Activated CD4-positive, alpha-beta memory T cell treated with anti-CD3 and anti-CD28 coated beads, Interleukin-2, amount 10 ng/mL, durations not matched to agents 7 days and 5 days (primary cell): ENCODE measurements at places on chromosomes 11 and 22. TPM values are rescaled to one million over a fixed set of nuclear protein-coding genes. Genes with fewer than 3 reads are reported as not detected.

EHF gene
- total RNA-seq = not detected

PPP2R5B gene
- total RNA-seq = 21.1 TPM

KRTAP5-11 gene
- total RNA-seq = not detected

P4HA3 gene
- total RNA-seq = not detected

APOL5 gene
- total RNA-seq = not detected

ME3 gene
- 0.83 TPM for total RNA-seq

RFPL1 gene
- total RNA-seq = not detected

NCR3LG1 gene
- total RNA-seq = 0.15 TPM

TTC28 gene
- 0.93 TPM for total RNA-seq

MS4A14 gene
- total RNA-seq = not detected

OR51G1 gene
- total RNA-seq = not detected

OR5P2 gene
- not detected for total RNA-seq

CHCHD10 gene
- total RNA-seq = 62.4 TPM

ROBO4 gene
- not detected for total RNA-seq

ELFN2 gene
- 0.38 TPM for total RNA-seq

TMEM191C gene
- 1.4 TPM for total RNA-seq

KRTAP5-5 gene
- not detected for total RNA-seq

SMTNL1 gene
- total RNA-seq = not detected

SCGB1A1 gene
- not detected for total RNA-seq

C11orf97 gene
- total RNA-seq = not detected

GGTLC2 gene
- not detected for total RNA-seq

POU2AF2 gene
- not detected for total RNA-seq

KCNE3 gene
- not detected for total RNA-seq

DUSP8 gene
- 2.7 TPM for total RNA-seq

SIDT2 gene
- 38.1 TPM for total RNA-seq

APOL1 gene
- total RNA-seq = 63.0 TPM

OR51B2 gene
- total RNA-seq = not detected

WBP2NL gene
- 2.3 TPM for total RNA-seq

CD6 gene
- 293 TPM for total RNA-seq

KRTAP5-9 gene
- total RNA-seq = not detected

NPAS4 gene
- total RNA-seq = 0.20 TPM

MYBPC3 gene
- not detected for total RNA-seq

MS4A2 gene
- total RNA-seq = not detected

PHOX2A gene
- not detected for total RNA-seq

MSANTD4 gene
- 14.7 TPM for total RNA-seq
